ENCODE measurements at places on chromosomes 6 and 20.

DNA sequence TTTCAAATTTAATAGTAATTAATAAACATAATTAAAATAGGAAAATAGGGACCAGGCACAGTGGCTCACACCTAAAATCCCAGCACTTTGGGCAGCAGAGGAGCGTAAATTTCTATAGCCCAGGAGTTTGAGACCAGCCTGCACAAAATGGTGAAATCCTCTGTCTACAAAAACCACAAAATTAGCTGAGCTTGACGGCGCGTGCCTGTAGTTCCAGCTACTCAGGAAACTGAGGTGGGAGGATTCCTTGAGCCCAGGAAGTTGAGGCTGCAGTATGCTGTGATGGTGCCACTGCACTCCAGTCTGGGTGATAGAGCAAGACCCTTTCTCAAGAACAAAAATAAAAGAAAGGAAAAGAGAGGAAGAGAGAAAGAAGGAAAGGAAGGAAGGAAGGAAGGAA lies 1387.0 kb upstream of the ADGRB3 start:
- no peak for DNase-seq

DNA sequence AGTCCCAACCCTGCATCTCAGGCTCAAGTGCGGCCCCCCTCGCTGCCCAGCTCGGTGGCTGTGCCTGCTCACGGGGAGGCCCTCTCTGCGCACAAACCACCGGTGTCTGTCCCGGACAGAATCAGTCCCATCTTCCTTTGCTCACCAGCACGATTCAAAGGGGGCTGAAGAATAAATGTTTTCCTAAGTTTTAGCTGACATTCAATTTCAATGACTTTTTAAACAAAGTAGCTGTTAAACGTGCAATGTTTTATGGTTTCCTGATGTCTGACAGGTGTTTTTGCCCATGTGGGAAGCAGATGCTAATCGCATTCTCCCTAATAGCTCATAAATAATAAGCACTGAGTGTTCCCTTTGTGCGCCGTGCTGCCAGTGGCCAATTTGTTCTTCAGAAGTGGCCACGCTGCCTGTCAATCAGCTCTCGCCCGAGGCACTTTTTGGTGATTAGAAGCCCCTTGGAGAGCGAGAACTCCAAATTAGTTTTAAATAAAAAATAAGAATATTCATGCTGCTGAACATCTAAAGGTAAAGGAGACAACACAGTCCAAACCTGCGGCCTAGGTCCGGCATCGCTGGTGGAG lies 26.3 kb downstream of the BHLHE23 start:
- DNase-seq, result no peak

GRCh38 chr6:14706378-14706929 lies 539.4 kb upstream of the JARID2 start:
- DNase-seq, result peak; percentile 63

DNA sequence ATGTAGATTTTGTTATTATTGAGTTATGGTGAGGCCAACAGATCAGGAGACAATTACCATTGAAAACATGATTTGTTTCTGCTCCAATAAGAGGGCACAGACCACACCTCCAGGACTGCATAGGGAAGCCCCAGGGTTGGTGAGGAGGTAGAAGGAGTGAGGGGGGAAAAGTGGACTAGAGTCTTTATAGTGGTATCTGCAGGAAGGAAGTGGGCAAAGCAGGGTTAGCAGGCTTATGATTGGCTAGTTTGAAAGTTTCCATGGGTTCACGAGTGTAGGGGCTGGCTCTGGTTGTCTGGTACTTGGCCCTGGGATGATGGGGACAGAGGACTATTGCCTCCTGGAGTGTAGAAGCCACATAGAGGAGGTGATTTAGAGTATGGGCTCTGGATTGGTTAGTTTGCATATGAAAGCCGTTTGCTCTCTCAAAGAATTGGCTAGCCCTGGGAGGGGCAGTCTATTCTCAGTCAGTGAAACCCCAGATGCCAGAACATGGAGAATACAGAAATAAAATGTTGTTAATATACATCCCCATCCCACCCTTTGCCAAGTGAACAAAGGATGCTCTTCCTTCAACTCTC lies 156.6 kb downstream of the KLHL32 start:
- DNase-seq, result no peak

DNA sequence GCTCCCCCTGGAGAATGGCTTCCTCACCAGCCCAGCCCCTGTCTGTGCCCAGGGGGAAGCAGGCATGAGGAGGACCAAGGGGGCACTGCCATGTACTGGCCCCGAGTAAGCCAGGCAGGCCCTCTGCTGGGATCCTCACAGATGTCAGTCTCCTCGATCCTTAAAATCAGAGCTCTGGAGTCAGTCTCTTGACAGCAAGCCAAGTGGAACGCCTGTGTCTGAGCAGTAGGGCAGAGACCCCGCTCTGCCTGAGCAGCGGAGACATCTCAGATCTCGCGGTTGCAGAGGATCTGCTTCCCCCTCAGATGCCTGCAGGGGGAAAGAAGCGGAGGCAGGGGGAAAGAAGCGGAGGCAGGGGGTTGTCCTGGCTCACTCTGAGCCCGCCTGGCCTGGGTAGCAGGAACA lies 92.6 kb downstream of the SNX5 start:
- no peak for DNase-seq

DNA sequence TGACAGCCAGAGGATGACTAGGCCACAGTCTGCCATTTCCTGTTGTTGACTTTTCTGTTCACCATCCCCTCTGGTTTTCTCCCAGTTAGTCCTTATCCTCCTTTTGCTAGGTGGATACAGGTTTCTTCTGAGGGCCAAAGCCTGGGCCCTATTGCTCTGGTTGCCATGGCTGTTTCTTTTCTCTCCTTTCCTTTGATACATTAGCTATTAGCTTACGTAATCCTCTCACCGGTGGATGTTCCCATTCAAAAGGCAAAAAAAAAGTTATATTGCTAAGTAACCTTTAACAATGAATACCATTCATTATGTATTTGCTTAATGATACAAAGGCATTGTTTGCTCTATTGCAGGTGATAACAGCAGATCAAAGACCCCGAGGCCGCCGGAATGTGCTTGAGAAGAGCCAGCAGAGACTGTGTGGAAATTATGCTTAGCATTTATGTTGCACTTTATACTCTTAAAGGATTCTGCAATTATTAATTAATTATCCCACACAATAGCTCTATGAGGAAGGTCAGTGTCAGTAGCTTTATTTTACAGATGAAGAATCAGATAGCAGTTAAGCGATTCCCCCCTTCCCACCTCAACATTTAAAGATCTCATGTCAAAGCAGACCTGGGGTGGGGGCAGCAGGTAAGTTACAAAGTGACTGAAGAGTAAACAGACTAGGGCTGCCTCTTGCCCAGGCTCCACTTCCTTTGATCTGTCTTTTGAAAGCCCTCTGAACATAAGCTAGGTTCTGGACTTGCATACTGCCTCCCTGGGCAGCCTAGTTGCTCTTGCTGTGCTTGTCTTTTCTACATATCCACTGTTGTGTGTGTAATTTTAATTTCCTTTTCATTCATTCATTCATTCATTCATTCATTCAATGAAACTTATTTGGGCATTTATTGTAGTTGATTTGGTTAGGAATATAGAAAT lies 14.5 kb upstream of the TFB1M start:
- DNase-seq, result no peak

DNA sequence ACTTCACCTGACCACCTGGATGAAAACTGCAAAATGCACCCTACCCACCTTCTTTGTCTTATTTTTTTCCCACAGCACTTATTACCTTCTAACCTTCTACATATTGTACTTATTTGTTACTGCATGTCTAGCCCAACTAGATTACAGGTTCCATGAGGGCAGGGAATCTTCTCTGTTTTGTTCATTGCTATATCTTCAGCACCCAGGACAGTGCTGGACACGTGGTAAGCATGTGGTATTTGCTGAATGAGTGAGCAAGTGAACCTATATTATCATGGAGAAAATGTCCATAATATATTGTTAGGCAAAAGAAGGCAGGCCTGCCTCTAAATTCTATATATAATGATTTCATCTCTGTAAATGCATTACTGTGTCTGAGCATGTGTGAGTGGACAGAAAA lies 107.0 kb downstream of the TRERF1 start:
- no peak for DNase-seq

GRCh38 chr6:157424491-157425020 lies 43.6 kb downstream of the ZDHHC14 start:
- DNase-seq, result no peak

- DNase-seq, result no peak
Observed at GRCh38 chr20:43220612-43221011, 30.9 kb upstream of the PTPRT start.

DNA sequence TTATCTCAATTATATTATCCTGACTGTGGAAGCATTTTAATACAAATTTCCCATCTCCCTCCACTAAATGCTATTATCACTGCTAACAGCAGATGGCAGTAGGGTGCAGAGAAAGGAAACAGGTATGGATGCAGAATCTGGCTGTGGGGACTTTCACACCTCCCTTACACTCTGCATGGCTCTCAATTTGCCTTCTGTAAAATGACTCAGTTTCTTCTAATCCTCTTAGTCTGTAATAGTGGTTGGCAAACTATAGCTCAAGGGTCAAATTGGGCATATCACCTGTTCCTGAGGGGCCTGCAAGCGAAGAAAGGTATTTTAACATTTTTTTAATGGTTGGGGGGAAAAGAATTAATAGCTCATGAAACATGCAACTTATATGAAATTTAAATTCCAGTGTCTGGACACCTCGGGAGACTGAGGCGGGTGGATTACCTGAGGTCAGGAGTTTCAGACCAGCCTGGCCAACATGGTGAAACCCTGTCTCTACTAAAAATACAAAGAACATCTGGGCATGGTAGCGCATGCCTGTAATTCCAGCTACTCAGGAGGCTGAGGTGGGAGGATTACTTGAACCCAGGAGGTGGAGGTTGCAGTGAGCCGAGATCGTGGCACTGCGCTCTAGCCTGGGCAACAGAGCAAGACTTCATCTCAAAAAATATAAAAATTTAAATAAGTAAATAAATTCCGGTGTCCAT lies 83.5 kb downstream of the ZMYND8 start:
- DNase-seq, result peak; percentile 23

GRCh38 chr20:63577317-63577894 lies 3.4 kb upstream of the HELZ2 start:
- no peak for DNase-seq

GRCh38 chr6:132481189-132481588 lies 31.7 kb downstream of the STX7 start:
- no peak for DNase-seq

- DNase-seq, result no peak
Observed at GRCh38 chr6:818196-818595, 125.3 kb upstream of the EXOC2 start.

DNA sequence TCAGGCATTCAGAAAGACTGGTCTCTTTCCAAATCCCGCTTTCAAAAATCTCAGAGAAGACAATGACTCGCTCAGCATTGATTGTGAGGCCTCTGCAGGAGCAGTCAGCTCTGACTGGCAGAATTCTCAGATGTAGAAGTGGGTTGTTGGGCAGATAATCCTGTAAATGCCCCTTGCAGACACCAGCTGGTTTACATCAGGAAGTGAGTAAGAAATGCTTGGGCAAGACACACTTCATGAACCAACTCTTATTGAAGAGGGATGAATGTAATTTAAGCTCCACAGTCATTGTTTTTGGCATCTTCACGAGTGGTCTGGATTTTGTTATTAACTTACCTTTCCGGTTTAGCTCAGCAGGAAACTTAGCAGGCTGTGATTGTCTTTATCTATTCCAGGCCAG lies 166.6 kb downstream of the PLCB4 start:
- DNase-seq, result no peak

DNA sequence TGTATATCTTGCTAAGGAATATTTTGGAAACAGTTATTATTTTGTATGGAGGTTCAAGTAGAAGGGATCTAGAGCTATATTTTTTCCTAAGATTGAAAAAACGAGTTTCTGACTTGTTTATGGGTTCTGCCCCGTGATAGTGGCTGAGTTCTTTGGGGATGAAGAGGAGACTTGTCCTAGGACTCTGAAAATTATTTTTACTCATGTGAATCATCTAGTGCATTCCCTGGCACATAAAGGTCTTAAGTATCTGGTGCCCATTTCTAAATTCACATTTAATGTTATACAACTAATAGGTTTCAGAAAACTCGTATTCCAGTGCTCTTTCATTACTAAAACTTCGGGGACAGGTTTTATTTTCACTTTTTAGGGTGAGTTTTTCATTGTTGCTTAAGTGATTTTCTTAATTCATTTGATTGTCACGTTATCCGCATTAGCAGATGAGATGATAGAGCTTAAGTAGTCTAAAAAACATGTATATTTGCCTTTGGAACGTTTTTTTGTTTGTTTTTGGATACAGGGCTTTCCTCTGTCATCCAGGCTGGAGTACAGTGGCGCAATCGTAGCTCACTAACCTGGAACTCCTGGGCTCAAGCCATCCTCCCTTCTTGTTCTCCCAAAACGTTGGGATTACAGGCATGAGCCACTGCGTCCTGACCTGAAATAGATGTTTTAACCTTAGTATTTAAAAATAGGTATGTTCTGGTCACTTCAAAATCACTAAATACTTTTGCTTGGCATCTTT lies 2.1 kb downstream of the NFYA start:
- DNase-seq, result no peak

- DNase-seq, result peak; percentile 45
Observed at GRCh38 chr6:32973144-32974015, 5.0 kb downstream of the BRD2 start.

- DNase-seq, result no peak
Observed at GRCh38 chr6:71489736-71490135, 201.1 kb downstream of the OGFRL1 start.

GRCh38 chr6:156010-156409 lies 136.3 kb upstream of the DUSP22 start:
- no peak for DNase-seq

GRCh38 chr20:44690781-44691423 lies 24.3 kb upstream of the CCN5 start:
- DNase-seq, result no peak

DNA sequence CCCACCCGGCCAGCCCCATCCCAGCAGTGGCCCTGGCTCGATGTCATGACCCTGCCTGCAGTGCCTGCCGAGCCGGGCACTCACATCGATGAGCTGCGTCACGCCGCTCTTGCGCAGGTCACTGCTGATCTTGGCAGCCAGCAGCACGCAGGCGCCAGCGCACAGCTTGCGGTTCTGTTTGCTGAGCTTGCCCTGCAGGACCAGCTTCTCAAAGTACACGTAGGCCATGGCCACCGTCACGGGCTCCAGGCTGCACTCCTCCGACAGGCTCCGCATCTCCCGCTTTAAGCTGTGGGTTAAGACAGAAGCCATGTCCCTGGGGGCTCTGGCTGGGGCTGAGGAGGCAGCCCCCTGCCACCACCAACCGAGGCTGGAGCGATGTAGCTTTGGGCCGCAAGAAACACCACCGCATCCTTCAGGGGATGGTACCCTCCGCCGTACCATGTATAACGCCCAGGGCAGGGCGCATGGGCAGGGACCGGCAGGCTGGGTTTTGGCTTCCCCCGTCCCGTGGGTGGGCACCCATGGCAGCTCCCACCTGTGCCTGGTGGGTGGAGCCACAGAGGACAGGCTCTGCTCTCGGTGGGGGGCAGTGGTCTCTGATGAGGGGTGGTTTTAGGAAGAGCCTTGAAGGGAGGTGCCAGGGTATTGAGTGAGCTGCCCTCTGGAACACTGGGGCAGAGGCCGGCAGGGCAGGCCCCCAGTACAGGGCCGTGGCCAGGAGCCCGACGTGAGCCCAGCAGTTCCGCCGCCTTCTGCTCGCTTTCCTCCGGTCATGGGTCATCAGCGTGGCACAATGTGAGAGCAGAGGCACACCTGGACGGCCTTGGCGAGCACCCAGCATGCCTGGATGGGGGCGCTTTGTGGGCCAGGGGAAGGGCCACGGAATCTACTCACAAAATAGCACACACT lies 4.5 kb downstream of the RPS21 start:
- no peak for DNase-seq

All from stimulated activated CD4-positive, alpha-beta T cell treated with anti-CD3 and anti-CD28 coated beads, Interleukin-12 subunit alpha, Interleukin-12 subunit beta, amount 100 ng/mL, for 4 hours (primary cell).